ENCODE measurements at places on chromosomes 11 and 22.

DNA sequence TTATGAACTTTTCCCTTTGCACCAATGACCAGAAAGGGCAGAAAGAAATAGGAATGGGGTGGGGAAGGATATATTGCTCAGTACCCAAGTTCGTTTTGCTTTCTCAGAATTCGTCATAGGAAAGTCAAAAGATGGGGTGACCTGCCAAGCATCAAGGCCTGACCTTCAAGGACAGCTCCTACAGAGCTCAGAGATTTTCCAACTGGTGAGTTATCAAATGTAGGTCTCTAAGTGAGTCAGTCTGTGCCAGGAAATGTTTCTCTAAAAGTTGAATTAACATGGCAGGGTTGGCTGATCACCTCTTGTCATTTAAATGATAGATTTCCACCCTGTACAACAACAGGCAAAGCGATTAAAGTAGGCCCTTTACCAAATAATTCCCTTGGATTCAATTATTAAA lies 307.2 kb downstream of the CADM1 start:
- DNase-seq: no peak

DNA sequence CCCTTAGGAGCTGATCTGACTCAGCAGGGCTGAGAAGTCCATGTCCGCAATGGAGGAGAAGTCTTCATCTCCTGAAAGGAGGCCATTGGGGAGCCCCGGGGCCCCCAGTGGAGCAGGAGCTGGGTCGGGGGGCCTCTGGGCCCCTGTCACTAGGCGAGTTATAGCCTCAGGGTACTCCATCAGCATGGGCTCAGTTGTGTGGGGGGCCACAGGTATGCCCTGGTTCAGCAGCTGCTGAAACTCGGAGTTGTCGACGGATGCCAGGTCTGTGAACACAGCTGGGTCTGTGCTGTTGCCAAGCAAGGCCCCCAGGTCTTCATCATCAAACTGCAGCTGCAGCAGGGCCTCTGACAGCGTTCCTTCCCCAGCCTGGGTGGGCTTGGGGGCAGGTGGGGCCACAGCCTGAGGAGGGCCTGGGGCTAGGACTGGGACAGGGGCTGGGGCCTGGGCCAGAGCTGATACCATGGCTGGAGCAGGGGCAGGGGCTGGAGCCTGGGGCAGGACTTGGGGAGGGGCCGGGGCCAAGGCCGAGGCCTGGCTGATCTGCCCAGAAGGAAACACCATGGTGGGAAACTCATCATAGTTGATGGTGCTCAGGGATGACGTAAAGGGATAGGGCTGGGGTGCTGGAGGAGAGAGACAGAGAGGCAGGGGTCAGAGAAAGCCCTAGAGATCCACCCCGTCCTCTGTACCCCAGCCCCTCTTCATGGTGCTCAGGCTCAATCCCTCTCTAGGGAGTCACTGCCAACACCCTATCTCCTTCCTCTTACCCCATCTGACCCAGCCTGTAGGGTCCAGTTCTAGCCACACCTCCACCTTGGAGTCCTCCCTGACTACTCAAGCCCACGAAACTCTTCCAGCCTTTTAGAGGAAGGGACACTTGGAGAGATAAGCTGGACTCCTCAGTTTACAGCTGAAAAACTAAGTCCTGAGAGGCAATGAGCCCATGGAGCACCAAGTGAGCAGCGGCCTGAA lies 8.1 kb downstream of the RELA start:
- DNase-seq: no peak

DNA sequence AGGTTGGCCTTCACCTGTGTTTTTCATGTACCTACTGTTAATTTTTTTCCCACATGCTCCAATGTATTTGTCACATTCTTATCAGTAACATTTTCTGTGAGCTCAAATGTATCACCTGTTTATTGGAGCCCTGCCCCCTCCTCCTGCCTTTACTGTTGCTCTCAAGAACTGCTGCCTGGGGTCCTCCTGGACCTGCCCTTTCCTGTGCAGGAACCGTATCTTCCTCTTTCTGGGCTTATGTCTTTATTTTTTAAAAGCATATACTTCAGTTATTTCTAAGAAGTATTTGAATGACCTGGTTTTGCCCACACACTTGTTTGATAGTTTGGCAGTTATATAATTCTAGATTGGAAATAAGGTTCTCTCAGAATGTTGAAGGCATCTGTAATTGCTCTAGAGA lies 5.9 kb downstream of the FAM118B start:
- no peak for DNase-seq

DNA sequence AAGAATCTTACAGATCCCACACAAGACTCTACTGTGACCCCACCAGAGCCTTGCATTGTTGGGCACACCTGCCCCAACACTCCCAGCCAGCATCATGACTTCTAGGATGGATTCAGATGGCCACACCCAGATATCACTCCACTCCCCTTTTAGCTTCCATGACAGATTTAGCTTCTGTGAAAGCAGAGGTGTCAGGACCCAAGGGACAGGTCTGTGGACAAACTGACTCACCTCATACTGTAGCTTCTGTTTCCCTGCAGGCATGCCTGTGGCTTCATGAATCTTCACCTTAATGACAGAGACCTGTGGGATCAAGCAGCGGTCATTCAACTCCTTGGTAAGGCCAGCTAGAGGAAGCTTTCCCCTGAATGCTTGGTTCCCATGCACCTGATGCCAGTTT lies 8.5 kb upstream of the TBC1D10A start:
- no peak for DNase-seq

- no peak for DNase-seq
Measured at GRCh38 chr11:73322382-73323306, 14.6 kb downstream of the ARHGEF17 start.

DNA sequence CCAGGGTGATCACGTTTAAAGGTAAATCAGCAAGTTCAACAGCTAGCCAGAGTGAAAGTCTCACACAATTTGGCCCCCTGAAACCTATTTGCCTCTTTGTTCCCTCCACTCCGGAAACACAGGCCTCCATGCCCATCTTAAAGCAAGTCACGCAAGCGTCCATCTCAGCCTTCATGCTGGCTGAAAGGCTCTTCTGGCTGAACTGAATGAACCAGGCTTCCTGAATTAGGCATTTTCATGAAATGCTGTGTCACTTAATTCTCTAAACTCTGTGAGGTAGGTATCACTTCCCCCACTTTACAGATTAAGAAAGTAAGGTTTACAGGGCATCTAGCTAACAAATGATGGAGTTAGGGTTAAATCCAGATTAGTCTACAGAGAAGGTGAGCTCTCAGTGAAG lies 1.4 kb downstream of the SLC25A17 start:
- no peak for DNase-seq

DNA sequence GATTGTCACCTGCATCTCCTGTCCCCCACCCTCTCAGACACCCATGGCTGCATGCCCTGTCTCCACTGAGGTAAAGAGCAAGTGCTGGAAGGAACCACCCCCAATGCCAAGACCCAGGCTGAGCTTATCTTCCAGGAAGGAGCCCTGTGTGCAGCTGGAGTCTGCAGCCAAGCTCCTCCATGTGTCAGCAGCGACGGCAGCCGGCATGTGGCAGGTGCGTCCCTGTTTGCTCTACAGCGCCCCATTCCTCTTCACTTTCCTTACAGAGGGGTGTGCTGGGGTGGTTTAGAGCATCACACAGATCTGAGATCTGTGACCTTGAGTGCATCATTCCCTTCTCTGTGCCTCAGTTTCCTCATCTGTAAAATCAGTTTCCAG lies 7.7 kb upstream of the MN1 start:
- peak; percentile 21 for DNase-seq

DNA sequence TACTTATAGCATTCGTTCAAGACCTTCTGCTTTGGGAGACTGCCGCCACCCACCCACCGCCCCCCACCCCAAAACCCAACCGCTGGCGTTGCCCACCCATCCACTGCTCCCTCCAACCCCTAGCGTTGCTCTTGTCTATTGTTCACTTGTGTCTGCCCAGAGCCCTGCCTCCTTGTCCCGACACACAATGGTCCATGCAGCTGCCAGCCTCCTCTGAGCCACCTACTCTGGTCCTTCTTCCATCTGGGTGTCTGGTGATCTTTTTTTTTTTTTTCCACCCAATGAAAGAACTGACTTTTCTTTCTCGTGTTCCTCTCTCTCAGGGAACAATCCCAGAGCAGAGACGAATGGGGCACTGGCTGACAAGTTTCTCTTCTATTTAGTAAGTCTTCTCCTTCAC lies 256.0 kb upstream of the SESN3 start:
- no peak for DNase-seq

DNA sequence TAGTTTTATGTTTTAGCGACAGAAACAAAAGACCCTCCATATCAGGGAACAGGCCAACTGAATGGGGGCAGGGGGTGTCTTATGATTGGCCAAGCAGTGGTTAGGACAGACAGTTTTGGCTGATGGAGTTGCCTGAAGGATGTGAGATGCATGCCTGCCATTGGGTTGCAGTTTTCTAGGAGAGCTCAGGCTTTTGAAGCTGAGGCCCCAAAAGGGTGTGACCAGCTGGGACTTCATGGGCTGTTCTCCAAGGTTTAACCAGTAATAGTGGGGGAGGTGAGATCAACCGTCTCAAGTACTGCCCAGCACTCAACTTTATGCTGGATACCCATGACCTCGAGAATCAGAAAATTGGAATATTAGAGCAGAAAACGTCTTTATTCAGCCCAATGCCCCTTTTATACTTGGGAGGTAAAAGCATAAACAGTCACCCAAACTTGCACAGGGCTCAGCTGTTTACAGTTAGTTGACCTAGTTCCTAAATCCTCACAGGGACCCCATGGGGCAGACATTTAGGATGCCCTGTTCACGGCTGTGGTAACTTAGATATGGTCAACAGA lies 13.5 kb downstream of the DTX4 start:
- DNase-seq: no peak

DNA sequence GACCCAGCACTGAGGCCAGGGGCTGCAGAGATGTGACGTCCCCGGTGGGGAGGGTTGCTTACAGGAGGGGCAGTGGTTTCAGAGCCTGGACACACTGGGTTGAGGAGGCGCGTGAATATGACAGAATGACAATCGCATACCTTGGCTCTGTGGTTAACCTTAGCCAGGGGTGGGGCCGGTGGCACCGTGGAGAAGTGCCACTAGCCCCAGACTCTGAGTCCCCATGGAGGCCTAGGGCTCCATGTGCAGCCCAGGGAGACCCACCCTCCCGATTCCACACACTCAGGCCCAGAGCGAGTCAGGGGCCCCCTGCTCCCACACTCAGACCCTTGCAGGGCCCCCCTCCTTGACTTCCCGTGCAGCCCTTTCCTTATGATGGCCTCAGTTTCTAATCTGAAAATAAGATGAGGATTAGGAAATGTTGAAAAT lies 3.6 kb upstream of the ACR start:
- no peak for DNase-seq

DNA sequence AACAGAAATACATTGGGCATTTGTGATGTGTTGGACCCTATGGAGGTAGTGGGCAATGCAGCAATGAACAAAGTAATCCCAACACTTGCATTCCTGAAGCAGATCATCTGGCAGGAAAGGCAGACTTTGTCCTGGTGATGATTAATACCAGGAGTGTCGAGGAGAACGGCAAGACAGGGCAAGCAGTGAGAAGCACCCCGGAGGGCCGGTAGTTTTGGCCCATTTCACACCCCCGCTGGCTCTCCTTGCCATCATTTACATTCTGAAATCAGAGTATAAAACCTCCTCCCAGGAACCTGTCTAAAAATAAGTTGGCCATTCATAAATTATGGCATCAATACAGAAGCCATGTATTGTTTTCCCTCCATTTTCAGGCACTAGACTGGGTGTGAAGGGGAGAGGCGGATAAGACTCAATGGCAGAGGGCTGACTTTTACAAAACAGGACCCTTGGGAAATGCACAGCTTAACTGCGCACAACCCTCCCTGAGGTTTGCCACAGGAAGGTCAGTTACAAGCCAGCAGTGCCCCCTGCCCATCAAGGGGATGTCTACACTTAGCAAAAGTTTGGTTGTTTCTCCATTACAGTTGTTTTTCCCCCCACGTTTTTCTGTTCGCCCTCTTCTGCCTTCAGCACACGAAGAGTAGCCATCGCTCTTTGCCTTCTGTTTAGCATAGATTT lies 55.6 kb downstream of the OPCML start:
- no peak for DNase-seq

DNA sequence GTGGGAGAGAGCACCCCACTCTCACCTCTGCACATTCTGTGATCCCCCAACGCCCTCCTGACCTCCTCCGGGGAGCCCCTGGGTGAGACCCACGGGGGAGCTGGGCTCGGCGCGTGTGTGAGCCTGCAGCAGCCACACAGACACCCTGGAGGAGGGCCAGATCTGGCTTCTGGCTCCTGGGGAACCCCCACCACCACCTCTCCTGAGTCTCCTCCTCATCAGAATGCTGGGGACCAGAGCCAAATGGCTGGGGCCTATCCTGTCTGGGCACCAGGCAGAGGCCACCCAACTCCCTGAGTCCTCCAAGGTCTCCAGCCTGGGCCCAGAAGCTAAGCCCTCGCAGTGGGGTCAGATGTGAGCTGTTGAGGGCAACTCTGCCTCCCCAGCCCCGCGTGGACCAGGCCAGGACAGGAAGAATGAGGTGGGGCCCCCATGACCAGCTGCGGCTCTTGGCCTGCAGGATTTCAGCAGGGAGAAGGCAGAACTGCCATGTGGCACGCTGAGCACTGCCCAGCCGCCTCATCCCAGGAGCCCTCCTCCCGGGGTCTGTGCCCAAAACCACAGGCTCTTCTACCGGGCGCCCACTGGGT lies 5.5 kb upstream of the PIM3 start:
- no peak for DNase-seq

GRCh38 chr22:42342426-42343120 lies 72.1 kb upstream of the TCF20 start:
- no peak for DNase-seq

- DNase-seq: no peak
Measured at GRCh38 chr11:34194576-34195335, 89.3 kb downstream of the NAT10 start.

DNA sequence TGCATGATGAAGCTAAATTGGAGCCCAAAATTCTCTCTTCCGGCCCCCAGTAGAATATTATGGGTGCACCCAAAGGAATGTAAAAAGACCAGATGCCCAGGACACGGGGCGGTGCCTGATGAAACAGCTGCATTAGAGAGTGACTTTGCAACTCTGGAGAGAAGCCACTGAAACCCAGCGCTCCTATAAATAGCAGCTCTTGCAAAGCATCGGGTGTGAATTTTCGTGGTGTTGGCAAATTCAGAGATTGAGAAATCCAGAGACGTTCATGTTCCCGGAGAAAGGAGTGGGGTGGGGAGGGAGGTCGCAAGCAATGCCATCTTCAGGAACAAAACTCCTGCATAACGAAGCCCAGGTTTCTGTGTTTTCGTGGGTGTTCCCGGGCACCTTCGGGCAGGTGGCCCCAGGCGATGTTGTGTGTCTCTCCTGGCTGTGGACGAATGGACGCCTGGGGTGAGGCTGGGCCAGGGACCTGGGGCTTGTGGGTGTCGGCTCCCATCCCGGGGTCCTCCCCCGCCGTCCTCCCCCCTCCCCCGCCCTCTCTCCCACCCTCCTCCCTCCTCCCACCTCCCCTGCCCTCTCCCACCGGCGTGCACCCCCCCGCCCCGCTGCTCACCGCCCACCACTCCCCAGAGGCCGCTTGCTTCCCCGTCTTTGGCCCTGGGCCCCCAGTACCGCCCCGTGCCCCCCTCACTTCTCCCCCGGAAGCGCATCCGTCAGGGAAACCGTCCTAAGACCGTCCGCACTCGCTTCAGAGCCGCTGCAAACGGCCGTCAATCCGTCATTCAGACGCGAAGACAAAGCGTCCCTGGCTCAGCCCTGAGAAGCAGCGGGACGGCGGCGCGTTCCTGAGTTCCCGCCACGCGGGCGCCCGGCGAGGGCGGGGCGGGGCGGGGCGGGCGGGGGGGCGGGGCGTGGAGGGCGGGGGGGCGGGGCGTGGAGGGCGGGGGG lies 26.7 kb upstream of the TOLLIP start:
- no peak for DNase-seq

GRCh38 chr22:43057641-43058040 lies 31.6 kb downstream of the TTLL1 start:
- no peak for DNase-seq
